ENCODE measurements at places on chromosomes 6 and 20. TPM values are rescaled to one million over a fixed set of nuclear protein-coding genes. Genes with fewer than 3 reads are reported as not detected.

- DNase-seq = no peak
Measured at GRCh38 chr6:17974570-17975368, 12.7 kb downstream of the KIF13A start.

GRCh38 chr6:1253816-1254215 is 58.1 kb upstream of the FOXQ1 start:
- DNase-seq = no peak

Gene RPP40
- total RNA-seq = 10.6 TPM

DNA sequence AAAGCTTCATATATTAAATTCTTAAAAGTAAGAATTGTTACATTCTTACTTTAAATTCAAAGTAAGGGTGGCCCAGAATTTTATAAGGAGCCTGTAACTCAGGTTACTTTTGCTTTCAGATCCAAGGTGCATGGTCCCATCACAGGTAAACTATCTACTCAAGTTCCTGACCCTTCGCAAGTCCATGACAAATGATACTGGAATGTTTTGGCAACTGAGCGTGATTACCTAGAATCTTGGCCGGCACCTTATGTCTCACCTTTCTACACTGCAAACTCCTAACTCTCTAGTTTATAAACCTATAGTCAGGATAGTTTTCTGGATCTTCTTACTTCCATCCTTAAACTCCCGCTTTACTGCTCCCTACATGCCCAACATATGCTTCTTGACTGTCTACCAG is 67.9 kb upstream of the HMGN3 start:
- DNase-seq = no peak

DNA sequence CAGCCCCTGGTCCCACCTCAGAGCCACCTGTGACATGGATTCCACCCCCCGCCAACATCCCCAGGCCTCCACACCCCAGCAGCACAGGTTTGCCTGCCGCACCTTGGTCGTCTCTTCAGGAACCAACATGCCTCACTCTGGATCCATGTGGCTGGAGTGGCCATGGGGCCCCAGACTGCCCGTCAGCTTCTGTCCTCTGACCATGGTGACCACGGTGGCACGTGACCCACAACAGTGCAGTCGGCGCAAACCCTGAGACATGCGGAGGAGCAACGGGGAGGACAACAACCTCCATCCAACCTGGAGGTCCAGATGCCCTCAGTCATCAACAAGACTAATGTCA is 85.6 kb downstream of the ANKRD60 start:
- DNase-seq = no peak

DNA sequence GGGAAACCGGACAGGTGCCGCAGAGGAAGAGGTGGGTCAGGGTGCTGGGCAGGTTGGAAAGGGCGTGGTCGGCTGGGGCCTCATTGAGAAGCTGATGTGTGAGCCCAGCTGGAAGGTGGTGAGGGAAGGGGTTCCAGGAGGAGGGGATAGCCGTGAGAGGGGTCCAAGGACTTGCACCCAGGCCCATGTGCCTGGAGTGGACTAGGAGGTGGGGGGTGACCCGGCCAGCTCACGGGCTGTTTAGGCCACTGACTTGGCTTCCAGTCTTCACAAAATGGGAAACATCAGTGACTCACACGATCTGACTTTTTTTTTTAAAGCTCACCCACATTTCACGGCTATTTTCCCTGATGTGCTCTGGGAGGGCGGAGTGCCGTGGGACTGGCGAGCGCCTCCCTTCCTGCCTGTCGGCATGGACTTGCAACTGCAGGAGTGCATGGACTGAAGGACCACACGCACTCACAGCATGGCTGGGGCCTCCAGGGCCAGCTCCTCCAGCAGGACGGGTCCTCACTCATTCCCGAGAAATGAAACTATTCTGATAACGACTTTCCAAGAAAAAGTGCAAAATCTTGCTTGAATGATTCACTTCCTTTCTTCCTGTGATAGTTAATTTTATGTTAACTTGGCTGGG is 13.5 kb upstream of the PDE10A start:
- DNase-seq = no peak

DNA sequence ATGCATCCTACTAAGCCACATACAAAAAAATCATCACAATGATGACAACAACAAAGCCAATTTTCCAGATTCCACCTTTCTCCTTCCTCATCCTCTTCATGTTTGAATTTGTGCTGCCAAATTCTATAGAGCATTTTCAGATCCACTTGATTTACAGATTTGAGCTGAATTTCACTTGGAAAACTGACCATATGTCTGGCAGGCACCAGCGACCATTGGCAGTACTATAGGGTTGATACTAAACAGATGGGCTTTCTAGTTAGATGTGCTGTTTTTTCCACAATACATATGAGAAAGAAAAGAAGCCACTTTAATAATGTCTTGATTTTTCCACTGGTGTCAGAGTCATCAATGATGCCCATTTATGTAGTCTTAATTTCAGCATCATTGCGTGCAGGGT is 127.0 kb downstream of the PHACTR3 start:
- no peak for DNase-seq

- DNase-seq = no peak
Measured at GRCh38 chr6:26372308-26373144, 7.5 kb downstream of the BTN3A2 start.

- DNase-seq = no peak
Measured at GRCh38 chr20:64193058-64193457, 28.8 kb downstream of the MYT1 start.

GRCh38 chr6:53985366-53985765 is 125.9 kb upstream of the MLIP start:
- DNase-seq = no peak

DNA sequence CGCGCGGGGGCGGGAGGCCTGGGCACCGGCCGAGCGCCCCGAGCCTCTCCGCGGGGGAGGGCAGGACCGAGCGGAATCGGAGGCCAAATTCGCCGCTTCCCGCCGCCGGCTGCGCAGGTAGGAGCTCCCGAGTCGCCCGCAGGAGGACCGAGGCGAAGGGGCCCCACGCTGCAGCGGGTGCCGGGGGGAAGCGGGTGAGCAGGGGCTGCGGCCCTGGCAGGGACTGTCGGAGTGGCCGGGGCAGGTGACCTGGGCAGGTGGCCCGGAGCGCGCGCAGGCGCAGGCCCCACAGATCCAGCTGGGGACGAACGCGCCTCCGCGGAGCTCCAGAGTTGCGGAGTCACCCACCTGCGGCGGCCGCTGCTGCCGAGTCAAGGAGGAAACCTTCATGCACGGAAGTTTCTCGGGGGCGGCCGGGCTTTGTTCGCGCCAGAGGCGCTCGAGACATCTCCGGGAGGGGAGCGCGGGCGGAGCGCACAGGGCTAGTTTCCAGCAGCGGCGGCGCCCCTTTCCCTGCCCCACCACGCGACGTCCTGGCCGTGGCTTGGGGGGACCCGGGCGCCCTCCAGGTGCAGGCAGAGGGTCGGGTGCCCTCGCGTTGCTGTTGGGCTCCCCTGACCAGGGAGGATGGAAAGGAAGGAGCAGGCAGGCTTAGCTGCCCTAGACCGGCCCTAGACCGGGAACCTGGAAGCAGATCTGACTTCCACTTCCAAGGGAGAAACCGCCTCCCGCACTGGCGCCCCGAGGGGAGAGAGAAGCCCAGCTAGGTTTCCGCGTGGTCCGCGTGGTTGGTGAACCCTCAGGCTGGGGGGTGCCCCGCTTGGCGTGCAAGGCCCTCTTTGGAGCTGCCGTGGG is 590 bp downstream of the SLCO4A1 start:
- peak; percentile 45 for DNase-seq

Gene FNDC11
- 2.6 TPM for total RNA-seq

DNA sequence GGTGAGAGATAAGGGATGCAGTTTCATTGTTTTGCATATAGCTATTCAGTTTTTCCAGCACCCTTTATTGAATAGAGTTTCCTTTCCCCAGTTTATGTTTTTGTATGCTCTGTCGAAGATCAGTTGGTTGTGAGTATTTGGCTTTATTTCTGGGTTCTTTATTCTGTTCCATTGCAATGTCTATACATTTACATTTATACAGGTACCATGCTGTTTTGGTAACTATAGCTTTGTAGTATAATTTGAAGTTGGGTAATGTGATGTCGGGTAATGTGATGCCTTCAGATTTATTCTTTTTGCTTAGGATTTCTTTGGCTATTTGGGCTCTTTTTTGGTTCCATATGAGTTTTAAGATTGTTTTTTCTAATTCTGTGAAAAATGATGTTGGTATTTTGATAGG is 61.8 kb downstream of the NCOA7 start:
- no peak for DNase-seq

Gene OTOR
- total RNA-seq = not detected

DNA sequence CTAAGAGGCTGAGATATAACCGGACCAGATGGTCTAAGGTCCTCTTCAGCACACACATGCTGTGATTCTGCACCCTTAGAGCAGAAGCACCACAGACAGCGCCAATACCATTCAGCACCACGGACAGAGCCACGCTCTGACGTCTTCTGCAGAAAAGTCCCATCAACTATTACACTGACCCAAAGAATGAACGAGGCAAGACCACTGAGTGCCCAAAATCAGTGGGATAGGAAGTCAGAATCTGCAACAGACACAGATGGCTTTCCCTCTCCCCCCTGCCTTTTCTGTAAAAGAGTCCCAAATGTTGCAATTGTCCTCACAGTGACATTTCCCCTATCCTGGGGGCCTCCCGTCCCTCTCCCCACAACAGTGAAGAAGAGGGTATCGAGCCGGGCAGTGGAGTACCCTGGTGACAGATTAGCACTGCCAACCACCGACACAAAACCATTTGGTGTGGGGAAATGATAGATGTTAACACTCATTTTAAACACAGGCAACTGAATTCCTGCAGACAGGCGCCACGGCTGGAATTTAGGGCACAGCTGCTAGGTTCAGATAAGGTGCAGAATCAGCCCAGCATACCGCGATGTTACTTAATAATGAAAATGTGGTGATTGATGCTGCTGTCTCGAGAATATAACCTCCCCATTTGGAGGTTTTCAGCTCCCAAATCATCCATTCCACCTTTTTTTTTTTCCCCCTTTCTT is 66.6 kb upstream of the CTNNBL1 start:
- DNase-seq = peak; percentile 68

Gene DEFB126
- not detected for total RNA-seq

Gene ACTL10
- total RNA-seq = 0.36 TPM

DNA sequence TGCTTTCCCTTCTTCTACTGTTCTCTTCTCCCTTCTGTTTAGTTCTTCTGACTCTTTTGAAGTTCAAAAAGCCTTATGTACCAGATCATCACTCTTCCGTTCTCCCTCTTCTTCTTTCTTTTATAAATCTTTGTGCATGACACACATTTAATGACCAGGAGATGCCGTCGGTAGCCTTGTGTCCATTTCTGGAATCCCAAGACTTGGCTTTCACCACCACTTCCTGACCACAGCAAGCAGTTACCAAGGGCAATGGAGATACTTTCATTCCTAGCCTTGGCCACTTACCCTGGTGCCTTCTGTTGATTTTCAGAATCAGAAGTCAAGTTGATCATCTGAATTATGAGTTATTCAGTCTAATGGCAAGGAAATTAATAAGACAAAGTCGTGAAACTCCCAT is 268.5 kb upstream of the QKI start:
- no peak for DNase-seq

GRCh38 chr6:58198301-58198700 is 880.9 kb downstream of the PRIM2 start:
- no peak for DNase-seq

Gene FRMD1
- total RNA-seq = not detected

DNA sequence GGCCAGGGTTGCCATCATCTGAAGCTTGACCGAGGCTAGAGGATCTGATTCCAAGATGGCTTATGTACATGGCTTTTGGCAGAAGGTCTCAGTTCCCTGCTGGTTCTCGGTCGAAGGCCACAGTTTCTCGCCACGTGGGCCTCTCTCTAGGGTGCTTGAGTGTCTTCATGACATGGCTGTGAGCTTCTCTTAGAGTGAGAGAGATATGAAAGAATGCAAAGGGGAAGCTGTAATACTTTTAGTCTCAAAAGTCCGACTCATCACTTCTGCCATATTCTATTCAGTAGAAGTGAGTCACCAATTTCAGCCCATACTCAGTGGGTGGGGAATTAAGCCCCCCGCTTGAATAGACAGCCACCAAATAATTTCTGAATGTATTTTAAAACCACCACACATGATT is 94.2 kb downstream of the UTRN start:
- no peak for DNase-seq

Gene PTK7
- 142 TPM for total RNA-seq

Gene FNDC1
- total RNA-seq = 0.07 TPM

Gene SPEF1
- 1.7 TPM for total RNA-seq

GRCh38 chr20:51542033-51542570 is 417 bp downstream of the NFATC2 start:
- DNase-seq = no peak

GRCh38 chr6:40900791-40901190 is 138.2 kb downstream of the UNC5CL start:
- DNase-seq = no peak

- no peak for DNase-seq
Measured at GRCh38 chr6:158286413-158286812, 25.9 kb upstream of the TULP4 start.

DNA sequence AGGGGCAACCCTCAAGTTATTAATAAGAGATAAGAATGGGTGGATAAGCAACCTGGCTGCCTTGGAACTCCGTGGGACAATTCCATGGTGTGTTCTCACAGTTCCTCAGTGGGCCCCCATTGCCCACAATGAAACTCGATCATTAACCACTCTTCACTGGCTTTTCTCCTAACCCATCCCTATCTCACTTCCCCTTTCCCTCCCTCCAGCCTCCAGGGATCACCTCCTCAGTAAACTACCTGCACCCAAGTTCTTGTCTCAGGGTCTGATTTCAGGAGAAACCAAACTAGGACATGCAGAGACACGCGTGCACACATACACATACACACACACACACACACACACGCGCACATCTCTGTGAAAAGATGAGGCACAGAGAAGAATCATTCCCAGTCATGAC is 37.7 kb upstream of the FOXP4 start:
- DNase-seq = no peak

Gene PLA2G7
- total RNA-seq = 0.93 TPM

GRCh38 chr6:120320481-120321162 is 971.1 kb upstream of the MAN1A1 start:
- no peak for DNase-seq

GRCh38 chr20:46973766-46974165 is 79.1 kb downstream of the EYA2 start:
- no peak for DNase-seq

- DNase-seq = no peak
Measured at GRCh38 chr6:151284548-151285017, 44.8 kb downstream of the AKAP12 start.

DNA sequence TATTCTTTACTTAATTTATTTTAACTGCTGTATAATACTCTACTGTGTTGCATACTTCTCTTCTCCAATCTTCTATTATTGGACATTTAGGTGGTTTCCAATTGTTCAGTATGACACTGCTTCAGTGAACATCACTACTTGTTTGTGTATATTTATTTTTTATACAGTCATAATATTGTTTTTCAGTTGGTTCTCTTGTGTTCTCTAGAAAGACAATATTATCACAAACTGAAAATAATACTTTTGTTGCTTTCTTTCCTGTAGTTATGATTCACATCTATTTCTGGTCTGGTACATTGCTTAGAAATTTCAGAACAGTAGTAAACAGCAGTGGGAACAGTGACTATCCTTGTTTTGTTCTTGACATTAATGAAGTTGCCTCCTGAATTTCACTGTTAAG is 62.8 kb upstream of the GTSF1L start:
- DNase-seq = no peak

Measured in progenitor cell of endocrine pancreas (in vitro differentiated cells).